ENCODE measurements at places on chromosomes 2 and 18. TPM values are rescaled to one million over a fixed set of nuclear protein-coding genes. Genes with fewer than 3 reads are reported as not detected.

NEU4 gene
- polyA plus RNA-seq: 0.08 TPM

PJVK gene
- polyA plus RNA-seq: 3.8 TPM

ALPI gene
- polyA plus RNA-seq: not detected

RTP5 gene
- polyA plus RNA-seq: not detected

CD207 gene
- polyA plus RNA-seq: 1.4 TPM

TMEM17 gene
- 1.2 TPM for polyA plus RNA-seq

TUBA3D gene
- polyA plus RNA-seq: not detected

EDAR gene
- not detected for polyA plus RNA-seq

ARHGAP28 gene
- 3.7 TPM for polyA plus RNA-seq

FER1L5 gene
- polyA plus RNA-seq: 0.06 TPM

SOX11 gene
- 0.06 TPM for polyA plus RNA-seq

DSEL gene
- 0.92 TPM for polyA plus RNA-seq

TXNDC2 gene
- not detected for polyA plus RNA-seq

CFAP221 gene
- polyA plus RNA-seq: 0.68 TPM

ALMS1 gene
- 7.0 TPM for polyA plus RNA-seq

KIAA2012 gene
- polyA plus RNA-seq: 0.03 TPM

REV1 gene
- 6.5 TPM for polyA plus RNA-seq

INPP1 gene
- 8.3 TPM for polyA plus RNA-seq

All from stomach (tissue), 19 donors.